ENCODE measurements at places on chromosomes 3 and 15. TPM values are rescaled to one million over a fixed set of nuclear protein-coding genes. Genes with fewer than 3 reads are reported as not detected.

KY gene
- total RNA-seq: 26.2 TPM

- peak; percentile 28 for DNase-seq
Measured at GRCh38 chr15:66885281-66885915, 180.0 kb upstream of the SMAD3 start.

GRCh38 chr3:184399410-184399809 is 19.6 kb downstream of the CHRD start:
- no peak for DNase-seq

DNA sequence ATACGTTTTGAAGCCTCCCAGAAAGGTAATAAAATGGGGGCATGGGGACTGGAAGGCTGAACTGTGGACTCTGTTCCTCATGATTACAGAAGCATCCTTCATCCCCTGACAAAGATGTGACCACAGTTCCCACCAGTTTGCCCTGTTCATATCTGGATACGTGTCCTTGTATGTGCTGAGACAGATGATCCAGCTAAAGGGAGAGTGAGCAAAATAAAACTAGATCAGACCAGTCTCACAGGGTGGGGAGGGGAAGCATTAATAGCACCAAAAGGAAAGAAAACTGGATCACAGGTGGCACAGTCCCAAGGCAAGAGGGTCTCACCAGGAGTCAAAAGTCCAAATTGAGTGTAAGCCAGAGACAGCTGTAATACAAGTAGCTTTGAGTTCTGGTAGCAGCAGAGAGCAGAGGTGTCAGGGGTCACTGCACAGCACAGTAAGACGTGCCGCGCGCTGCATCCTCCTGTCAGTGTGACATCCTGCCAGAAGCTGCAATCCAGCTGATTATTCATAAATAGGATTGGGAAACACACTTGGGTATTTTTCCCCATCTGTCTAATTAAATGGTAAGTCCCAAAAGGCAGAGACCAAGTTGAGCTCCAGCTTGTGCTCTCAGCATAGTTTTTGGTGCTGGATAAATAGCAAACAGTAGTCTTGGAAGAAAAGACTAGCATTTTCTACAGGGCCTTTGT is 560.0 kb upstream of the CFAP20DC start:
- no peak for DNase-seq

ALDH1L1 gene
- 2.3 TPM for total RNA-seq

HDGFL3 gene
- 5.7 TPM for total RNA-seq

DNA sequence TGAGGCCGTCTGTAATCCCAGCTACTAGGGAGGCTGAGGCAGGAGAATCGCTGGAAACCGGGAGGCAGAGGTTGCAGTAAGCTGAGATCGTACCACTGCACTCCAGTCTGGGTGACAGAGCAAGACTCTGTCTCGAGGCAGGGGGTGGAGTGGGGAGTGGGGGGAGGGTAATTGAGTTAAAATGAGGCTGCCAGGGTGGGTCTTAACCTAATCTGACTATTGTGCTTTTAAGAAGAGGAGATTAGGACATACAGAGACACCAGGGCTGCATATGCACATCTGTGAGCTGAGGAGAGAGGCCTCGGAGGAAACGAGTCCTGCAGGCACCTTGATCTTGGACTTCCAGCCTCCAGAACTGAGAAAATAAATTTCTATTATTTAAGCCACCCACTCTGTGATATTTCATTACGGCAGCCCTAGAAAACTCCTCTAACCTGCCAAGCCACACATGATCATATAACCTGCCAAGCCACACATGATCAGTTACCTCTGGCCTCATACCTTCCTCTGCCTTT is 197.0 kb downstream of the THSD4 start:
- no peak for DNase-seq

C3orf22 gene
- not detected for total RNA-seq

DNA sequence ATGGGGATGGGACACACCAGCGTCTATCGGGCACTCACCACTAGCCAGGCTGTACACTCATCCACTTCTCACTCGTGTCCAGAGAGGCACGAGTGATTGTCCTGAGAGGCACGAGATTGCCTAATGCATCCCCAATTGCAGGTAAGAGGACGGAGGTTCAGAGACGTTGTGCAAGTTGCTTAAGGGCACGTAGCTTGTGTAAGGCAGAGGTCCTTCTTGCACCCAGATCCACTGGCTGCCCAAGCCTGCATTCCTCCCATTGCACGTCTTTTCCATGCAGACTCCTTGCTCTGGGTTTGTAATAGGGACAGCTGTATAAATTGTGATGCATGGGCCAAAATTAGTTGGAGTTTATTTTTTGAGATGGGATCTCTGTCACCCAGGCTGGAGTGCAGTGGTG is 264.3 kb downstream of the PLCL2 start:
- no peak for DNase-seq

DNA sequence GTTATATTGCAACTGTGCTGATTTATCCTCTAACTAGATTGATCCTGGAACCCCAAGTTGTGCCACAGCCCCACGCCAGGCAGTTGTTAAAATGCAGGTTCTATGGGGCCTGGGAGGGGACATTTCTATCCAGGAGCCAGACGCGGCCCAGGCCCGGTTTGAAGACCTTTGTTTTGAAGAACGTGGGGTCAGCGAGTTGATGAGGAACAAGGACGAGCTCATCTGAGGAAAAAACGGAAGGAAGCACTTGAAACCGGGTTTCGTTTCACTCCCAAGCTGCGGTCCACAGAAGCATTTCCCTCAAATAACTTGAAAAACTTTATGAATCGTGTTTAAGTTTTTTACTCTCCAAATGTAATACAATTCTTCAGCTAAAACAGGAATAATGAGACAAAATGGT is 76.4 kb downstream of the CHSY1 start:
- no peak for DNase-seq

GRCh38 chr15:35545316-35545823 is 595 bp downstream of the DPH6 start:
- peak; percentile 36 for DNase-seq

GRCh38 chr15:62950462-62950931 is 92.0 kb upstream of the TPM1 start:
- DNase-seq: no peak
